Activated CD8-positive, alpha-beta memory T cell treated with anti-CD3 and anti-CD28 coated beads for 48 hours (primary cell): ENCODE measurements at places on chromosomes 1 and 21.

- no peak for DNase-seq
These were observed 80.1 kb downstream of the SH3BGR start for GRCh38 chr21:39531840-39532239.

DNA sequence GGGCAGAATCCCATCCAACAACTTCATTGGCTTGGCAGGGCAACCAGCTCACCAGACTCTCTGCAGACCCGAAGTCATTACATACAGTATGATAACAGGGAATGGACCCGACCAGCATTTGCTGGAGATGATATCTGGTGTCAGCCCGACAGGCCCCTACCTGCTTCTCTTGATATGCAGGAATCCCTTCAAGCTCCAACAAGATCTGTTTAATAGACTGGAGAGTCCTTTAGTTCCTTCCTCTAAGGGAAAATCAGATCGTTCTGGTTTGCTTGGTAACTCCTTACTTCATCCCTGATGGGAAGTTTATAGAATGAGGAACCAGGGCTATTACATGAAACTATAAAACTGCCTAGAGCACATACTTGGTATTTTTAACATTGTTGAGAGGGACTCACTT lies 61.2 kb downstream of the EDARADD start:
- DNase-seq, result no peak

- DNase-seq, result no peak
These were observed 42.2 kb downstream of the CLDN14 start for GRCh38 chr21:36437745-36438128.

- no peak for DNase-seq
These were observed 226.2 kb downstream of the AKT3 start for GRCh38 chr1:243623841-243624240.

- no peak for DNase-seq
These were observed 107.7 kb downstream of the DDX20 start for GRCh38 chr1:111863401-111863800.

- no peak for DNase-seq
These were observed 13.5 kb downstream of the HIVEP3 start for GRCh38 chr1:41905093-41905675.

DNA sequence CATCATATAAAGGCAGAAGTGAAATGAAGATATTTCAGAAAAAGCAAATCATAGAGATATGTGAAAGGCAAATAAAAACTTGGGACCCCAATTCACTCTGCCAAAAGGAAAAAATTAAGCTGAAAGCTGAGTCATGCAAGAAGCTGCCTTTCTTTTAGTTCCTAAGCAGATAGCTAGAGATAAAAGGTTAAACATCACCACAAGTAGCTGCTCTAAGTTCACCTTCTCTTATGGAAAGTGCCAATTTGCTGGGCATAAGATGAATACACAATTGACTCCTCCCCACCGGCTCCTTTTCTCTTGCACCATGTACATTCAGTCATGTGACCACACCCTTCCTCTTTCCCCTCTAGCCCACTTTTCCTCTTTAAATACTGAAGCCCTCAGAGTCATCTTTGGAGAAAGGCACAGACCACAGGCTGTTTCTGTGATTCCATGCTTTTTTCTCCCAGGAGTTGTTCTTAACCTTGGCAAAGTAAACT lies 5.4 kb upstream of the SUMO3 start:
- no peak for DNase-seq

DNA sequence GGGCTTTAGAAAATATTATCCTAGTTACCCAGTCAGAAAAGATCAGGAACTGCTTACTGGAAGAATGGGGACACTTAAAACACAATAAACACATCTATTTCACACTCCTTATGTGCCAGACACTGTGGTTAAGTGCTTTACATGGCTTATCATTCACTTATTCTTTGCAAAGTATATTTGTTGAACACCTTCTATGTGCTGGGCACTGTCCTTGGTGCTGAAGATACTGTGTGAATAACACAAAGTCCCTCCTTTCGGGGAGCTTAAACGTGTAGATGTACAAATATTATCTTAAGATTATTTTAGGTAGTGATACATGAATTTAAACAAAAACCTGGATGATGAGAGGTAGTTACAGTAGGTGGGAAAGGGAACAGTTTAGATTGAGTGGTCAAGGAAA lies 169.3 kb downstream of the ST6GALNAC5 start:
- no peak for DNase-seq

- no peak for DNase-seq
These were observed 29.1 kb upstream of the SAMD13 start for GRCh38 chr1:84272401-84272800.

GRCh38 chr1:22141554-22142314 lies 1.2 kb downstream of the WNT4 start:
- no peak for DNase-seq

DNA sequence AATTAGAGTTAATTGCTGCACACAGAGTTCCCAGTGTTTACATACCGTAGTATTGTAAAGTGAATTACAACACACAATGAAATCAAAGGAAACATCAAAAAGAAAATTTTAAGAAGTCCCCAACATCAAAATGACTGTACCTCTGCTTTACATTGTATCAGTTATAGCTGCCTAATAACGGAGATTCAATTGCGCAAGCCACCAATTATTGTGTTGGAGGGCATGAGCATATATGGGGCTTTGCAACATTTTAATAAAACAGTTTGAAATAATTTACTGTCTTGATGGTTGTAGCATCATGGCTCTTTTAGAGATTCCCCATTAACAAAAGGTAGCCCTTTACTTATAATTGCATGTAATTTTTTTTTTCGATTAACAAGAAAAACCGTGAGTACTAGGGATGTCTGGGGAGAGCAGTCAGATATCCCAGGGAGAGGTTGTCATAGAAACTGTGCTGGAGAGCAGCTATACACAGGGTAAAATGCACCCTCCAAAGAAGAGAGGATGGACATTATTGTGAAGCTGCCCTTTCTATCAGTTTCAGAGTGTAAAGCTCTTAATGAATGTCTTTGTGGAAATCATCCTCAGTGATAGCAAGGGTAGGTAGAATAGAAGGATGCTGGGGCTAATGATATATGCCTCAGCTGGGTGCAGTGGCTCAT lies 55.9 kb upstream of the BTG3 start:
- no peak for DNase-seq

DNA sequence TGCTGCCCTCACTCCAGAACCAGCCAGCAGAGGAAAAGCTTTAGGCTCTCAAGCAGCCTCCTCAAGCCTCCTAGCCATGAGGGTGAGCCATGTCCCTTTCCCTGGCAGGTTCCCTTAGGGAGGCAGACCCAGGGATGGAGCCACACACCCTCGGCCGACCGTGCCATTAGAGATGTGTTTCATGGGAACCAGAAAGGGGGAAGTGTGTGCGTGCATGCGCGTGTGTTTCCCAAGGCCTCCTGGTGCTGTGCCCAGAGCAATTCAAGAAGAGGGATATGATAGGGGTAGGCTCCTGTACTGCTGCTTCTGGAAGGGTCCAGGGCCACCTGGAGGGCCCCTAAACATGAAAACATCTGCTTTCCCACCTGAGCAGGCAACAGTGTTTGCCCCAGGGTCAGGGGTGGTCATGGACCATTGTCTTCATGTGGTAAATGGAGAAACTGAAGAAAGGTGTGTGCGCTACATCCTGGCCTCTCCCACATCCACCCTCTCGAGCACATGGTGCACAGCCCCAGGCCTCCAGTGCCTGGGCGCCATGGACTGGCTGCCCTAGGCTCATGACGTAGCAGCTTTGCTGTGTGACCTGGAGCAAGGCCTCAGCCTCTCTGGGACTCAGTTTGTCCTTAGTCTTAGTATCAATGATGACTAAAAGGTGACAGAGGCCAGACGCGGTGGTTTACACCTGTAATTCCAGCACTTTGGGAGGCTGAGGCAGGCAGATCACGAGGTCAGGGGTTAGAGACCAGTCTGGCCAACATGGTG lies 48.1 kb downstream of the SYF2 start:
- DNase-seq, result no peak

DNA sequence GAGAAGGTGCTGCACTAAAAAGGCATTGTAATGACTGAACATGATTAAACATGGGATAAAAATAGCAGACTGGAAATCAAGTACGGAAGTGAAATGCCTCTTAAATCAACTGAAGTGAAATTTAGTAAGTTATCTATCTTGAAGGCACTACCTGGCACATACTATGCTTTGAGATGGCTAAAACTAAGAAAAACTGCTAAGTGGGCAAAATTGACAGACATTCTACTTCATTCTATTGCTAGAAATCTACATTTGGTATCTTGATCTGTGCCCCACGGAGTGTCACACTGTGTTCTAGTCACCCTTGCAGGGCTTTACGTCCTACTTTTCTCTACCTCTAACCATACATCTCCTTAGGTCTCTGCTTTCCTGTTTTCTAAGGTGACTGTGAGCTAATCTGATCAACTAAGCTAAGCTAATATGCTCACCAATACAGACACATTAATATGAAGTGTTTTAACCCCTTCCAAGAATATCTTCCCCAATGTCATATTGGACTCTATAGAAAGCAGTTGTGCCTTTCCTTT lies 4.1 kb downstream of the PDC start:
- no peak for DNase-seq

DNA sequence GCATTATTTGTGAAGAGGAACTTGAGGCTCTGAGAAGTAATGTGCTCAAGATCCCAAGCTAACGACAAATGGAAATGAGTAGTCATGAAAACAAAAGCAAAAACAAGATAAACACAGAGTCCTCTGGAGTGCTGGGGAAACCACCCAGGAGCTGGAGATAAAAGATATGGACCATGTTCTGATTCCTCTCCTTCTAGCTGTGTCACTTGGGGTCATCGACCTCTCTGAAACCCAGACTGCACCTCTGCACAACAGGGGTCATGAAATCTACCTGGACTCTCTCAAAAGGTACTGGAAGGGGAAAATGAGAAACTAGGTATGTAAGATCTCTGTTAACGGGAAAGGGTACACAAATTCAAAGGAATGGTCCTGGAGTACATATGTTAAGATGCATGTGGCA lies 6.5 kb downstream of the PGLYRP4 start:
- DNase-seq, result no peak

DNA sequence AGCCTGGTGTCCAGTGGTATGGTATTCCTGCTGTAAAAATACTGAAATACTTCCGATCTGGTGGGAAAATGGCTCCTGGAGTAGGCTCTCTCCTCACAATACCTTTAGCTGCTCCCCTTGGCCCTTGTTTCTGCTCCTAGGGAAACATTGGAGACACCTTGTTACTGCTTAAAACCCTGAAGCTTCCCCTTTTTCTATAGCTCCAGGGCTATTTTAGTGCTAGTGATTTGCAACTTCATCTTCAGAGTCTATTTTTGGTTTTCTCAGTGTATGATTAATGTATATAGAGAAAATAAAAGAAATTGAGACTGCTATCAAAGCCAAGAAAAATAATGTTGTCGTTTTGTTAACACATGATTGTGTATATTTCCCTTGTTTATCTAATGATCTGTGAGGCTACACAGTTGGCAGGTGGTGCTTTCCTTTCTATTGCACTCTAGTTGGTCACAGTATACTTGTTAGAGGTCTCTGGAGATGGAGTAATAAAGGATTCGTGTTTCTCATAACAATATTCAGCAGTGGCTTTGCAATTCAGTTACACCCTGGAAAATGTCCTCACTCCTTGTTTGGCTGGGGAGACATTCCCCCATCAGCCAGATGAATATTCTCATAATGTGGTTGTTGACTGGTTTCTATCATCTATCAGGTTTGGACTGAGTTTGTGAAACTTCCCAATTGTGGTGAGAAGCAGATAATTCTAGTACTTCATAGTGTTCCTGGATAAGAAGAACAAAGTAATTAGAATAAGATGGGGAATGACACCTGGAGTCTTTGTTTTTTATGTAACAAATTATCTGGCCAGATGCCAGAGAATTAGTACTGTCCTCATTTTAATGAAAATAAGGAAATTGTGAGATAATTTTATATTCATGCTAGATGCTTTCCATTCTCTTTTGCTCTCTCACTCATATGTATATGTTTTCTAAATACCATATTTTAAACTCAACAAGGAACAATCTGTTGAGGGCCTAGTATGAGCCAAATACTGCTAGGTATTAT lies 44.8 kb upstream of the CACYBP start:
- DNase-seq, result no peak
